ENCODE measurements at places on chromosomes 4 and X. TPM values are rescaled to one million over a fixed set of nuclear protein-coding genes. Genes with fewer than 3 reads are reported as not detected.

DNA sequence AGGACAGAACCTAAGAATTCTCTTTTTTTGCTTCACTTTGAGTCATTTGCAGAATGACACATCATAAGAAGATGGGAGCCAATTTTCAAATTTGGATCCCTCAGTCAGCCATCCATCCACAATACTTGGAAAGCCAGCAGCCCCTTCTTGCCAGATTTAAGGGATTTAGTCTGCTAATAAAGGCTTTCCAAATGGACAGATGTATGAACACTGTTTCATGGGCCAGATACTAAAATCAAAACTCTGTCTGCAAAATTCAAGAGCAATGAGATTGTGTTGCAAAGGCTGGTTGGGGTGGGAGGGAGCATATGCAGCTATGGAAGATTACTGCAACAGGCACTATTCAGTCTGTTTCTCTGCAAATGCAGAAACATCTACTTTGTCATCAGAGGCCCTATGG, 37.7 kb upstream of the KCNIP4 start:
- peak; percentile 73 for DNase-seq

DNA sequence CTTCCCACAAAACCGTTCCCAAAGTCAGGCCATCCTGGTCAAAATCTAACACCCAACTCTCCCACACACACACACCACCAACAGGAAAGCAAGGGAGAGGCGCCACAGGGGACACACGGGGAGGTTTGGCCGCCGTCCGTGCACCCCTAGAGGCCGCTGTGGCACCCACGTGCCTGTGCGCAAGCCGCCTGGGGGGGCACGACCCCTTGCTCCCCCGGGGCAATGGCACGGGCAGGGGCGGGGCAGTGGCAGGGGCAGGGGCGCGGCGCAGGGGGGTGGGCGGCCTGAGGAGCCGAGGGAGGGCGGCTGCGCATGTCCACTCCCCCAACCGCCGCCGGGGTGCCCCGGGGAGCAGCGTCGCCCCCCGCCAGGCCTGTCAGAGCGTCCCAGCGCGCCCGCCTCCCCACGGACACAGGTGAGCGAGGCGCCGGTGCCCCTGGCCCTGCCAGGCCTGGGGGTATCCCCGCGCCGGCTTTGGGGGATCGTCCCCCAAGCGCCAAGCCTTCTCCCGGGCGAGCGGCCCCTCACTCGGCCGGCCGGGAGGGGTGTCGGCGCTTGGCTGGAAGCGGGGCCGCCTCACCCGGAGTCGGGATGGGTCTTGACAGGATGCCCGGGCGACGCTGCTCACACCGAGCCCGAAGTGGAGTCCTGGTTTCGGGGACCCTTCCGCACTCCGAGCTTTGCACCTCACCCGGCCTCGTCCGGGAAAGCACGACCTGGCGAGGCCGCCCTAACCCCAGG, at the start of gene ERAS:
TSS of gene ERAS (plus strand) at position 379 of the 741 bp plus-strand sequence. CDS start 2,611 bp downstream, outside the sequence.
- DNase-seq = no peak

DNA sequence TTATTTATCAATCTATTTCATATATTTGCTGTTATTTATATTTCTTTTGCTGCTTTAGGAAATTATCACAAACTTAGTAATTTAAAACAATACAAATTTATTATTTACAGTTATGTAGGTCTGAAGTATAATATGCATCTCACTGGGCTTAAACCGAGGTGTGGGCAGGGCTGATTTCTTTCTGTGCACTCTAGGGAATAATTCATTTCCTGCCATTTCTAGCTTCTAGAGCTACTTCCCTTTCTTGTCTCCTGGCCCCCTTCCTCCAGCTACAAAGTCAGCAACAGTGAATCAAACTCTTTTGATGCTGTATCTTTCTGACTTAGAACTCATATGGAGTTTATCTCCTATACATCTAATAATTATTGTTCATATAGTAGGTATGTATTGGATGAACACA, 303.5 kb upstream of the ARSJ start:
- DNase-seq = no peak

DNA sequence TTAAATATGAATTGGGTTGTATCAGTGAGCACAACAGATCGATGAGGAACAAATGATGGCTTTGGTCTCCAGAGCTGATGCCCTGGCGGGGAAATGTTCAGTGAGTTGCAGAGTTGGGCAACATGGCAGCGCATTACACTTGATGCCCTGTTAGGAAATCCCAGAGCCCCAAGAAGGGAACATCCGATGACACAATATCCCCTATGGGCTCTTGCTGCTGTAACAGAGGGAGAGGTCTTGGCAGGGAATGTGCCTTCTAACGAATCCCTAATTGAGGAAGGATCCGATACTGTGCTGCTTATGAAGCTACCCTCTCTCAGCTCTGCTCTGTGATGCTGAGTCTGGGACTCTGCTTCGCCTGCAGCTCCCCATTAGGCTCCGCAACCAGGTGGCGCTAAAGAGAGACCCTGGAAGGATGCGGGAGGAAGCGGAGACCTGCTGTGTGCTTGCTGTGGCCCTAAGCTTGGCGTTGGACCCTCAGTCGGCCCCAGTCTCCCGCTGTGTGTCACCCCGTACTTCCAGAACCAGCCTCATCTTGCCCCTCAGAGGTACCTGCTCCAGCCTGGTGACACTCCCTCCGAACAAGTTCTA, 38.9 kb downstream of the PDHA1 start:
- DNase-seq = peak; percentile 5

The TCEAL7 gene
- total RNA-seq = 11.3 TPM

The GRIA3 gene
- total RNA-seq = 7.9 TPM

The SPANXN4 gene
- not detected for total RNA-seq

GRCh38 chr4:48403779-48404178, 62.5 kb downstream of the SLAIN2 start:
- no peak for DNase-seq

The CLCN3 gene
- 46.9 TPM for total RNA-seq

The HSFX3 gene
- not detected for total RNA-seq

- no peak for DNase-seq
These were observed 12.1 kb downstream of the PPP2R3B start for GRCh38 chrX:374596-374995.

The ETDA gene
- not detected for total RNA-seq

- no peak for DNase-seq
These were observed 96.4 kb downstream of the GPC3 start for GRCh38 chrX:133888984-133889383.

DNA sequence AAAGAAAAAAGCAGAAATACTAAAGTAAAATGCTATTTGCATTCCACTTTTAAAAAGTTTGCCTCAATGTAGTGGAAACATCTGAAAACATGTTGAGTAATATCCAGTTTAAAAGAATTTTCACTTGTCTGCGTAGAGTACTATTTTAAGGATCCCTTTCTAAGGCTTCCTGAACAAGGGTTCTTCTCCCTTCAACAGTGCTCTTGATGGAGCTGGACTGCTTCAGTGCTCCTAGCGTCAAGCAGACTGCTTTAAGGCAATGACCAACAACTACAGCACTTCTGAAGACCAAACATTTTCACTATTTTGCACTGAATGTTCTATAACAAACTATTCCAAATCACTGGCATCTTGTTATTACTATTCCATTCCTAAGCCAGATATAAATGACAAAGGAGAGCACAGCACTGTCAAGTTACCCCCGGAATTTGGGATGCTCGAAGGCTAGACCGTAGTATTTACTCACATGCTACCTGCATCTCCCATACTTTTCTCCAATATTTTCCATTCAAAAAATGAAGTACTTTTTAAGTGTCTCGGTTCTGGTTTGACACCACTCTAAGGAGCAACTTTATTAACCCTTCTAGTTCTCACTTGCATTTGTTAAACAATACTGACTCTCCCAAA, 36.1 kb downstream of the TMEM165 start:
- no peak for DNase-seq

- DNase-seq = peak; percentile 66
These were observed 504.3 kb downstream of the RAB28 start for GRCh38 chr4:12979797-12980196.

GRCh38 chr4:102430461-102430910, 70.7 kb upstream of the NFKB1 start:
- peak; percentile 42 for DNase-seq

The RENBP gene
- total RNA-seq = 11.1 TPM

The ARHGAP6 gene
- 5.1 TPM for total RNA-seq

- DNase-seq = peak; percentile 10
These were observed 39.2 kb downstream of the SGMS2 start for GRCh38 chr4:107863850-107864371.

The VCX2 gene
- total RNA-seq = not detected

The PFKFB1 gene
- total RNA-seq = not detected

DNA sequence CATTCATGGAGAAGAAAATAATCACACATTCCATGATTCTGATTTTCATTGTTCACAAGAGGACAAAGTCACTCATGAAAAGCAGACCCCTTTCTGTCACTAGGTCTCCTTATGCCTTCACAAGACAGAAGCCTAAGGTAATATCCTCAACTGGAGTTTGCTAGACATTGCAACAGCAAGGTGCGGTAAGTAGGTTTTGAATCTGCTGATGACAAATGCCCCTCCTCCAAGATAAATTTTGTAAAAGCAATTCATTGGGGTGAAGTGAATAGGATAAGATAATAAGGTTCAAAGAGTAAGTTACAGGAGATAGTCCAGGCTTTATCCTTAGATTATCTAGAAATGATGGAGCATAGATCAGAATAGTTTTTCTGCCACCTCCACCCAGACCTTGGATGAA, 16.1 kb upstream of the CYP2U1 start:
- no peak for DNase-seq

- no peak for DNase-seq
These were observed 1156.7 kb downstream of the FAM133A start for GRCh38 chrX:94830717-94831116.

- DNase-seq = no peak
These were observed 23.9 kb upstream of the NWD2 start for GRCh38 chr4:37220685-37221084.

- DNase-seq = no peak
These were observed 88.0 kb downstream of the ARSF start for GRCh38 chrX:3129256-3129655.

- DNase-seq = no peak
These were observed 41.2 kb upstream of the PDGFC start for GRCh38 chr4:157012781-157013180.

DNA sequence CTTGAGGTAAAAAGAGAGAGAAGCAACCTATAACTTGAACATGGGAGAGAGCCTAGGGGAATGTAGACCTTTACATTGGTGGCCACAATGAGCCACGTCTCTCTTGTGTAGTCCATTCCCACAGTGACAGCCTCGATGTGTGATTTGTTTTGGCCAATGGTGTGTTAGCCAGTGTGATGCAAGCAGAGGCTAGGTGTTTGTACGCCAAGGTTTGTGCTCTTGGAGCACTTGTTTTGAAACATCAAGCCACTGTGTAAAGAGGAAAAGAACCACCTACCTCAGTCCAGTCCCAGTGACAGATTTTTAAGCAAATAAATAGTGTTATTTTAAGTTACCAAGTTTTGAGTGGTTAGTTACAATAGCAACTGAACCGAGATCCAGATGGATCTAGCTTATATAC, 23.9 kb upstream of the TMEM192 start:
- DNase-seq = no peak

The RPS6KA6 gene
- 2.2 TPM for total RNA-seq

GRCh38 chr4:66562276-66562806, 892.1 kb upstream of the EPHA5 start:
- no peak for DNase-seq

GRCh38 chr4:123217664-123218063, 178.9 kb upstream of the SPRY1 start:
- peak; percentile 26 for DNase-seq

GRCh38 chr4:101334963-101335572, 12.3 kb downstream of the PPP3CA start:
- no peak for DNase-seq

GRCh38 chr4:41258783-41259182, 2.1 kb downstream of the UCHL1 start:
- peak; percentile 65 for DNase-seq

Measured in umbilical cord (tissue), 2 donors.